ENCODE measurements at places on chromosomes 4 and X.

DNA sequence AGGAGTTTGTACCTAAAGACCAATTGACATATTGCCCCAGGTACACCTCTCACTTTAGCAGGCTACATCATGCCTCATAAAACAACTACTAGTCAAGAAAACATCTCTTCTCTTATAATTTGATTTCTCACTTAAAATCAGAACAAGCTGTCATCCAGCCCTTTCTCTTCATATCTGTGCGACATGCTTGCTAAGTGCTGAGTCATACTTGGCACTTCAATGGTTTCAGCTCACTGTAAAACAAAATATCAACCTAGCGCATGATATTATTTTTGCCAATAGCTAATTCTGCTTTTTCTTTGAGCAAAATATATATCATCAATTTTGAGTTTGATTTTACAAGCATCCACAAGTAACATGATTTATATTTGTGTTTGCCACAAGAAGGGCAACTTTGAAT is 27.9 kb upstream of the FUNDC1 start:
- DNase-seq: no peak

GRCh38 chr4:82136161-82136801 is 237.5 kb downstream of the HNRNPD start:
- no peak for DNase-seq

DNA sequence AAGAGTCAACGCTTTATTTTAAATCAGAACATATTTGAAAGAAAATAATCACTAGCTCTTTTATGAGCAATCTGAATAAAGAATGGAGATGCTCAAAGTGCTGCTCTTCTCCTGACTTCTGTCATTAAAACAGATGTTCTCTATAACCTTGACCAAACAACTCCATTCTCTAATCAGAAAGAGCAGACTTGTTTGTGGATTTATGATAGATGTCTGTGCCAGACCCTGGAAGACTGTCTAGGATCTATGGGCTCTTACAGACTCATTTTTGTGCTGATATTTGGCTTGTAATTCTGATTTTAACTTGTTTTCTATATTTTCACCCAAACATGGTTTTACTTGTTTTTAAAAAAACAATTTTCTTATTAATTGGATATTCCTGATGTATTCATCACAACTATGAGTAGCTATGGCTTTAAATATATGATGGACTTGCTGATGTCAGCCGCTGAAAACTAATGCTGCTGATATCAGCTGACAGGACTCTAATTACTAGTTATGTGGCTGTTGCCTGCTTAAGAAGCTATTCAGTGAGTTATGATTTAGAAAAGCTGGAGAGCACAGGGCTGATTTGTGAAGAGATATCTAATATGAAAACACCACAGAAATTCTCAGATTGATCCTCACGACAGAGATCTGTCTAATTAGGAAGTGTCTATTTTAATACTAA is 31.6 kb upstream of the MAML3 start:
- no peak for DNase-seq

DNA sequence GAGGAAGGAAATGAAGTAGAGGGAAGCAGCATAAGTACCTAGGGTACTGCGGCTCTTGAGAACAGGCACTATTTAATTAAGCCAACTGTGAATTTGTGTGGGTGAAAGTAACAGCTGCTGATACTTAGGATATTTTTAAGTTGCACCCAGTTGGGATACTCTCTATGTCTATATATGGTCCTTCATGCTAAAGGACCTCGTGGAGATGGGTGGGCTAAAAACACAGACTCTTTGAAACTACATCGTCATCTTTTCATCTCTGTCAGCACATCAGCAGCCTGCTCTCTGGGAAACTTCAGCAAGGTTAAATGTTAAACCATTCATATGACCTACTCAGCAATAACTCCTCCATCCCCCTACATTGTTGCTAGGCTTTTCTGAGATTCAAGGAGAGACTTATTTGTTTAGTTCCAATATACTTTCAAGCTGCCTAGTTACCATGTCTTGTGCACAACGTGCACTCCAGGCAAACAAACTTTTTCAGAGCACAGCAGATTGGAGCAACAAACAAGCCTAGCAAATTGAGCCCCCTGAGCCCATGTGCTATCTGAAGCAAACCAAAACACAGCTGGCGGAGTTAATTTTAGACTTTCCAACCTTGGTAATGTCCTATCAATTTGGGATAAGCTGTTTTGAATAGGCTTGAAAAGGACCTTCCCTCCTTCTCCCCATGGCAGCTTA is 6.2 kb upstream of the MOB1B start:
- DNase-seq: no peak

DNA sequence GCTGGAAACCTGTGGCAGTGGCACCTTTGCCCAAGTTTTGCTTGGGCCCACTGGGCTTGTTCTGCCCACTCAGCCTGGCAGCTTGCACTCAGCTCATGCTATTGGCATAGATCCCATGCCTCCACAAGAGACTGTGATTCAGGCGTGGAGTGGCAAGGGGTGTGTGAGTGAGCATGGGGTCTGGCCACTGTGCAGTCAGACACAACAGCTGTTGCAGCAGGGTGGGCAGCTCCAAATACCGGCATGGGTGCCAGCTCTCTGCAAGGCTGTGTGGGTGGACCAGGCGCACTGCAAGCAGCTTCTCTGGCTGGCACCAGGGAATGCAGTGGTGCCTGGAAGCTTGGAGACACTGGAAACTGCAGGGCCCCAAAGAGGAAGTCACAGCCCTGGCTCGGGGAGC is 27.4 kb upstream of the DIPK2B start:
- no peak for DNase-seq

GRCh38 chr4:184275766-184276165 is 58.1 kb upstream of the ENPP6 start:
- DNase-seq: no peak

Data from T-helper 22 cell (primary cell).